ENCODE measurements at places on chromosomes 7 and 10. TPM values are rescaled to one million over a fixed set of nuclear protein-coding genes. Genes with fewer than 3 reads are reported as not detected.

HYAL4 gene
- not detected for total RNA-seq

CALCR gene
- not detected for total RNA-seq

ITIH5 gene
- total RNA-seq, result 3.0 TPM

ZNF239 gene
- total RNA-seq, result 6.8 TPM

SRI gene
- 80.6 TPM for total RNA-seq

ADAM12 gene
- 23.6 TPM for total RNA-seq

C7orf57 gene
- total RNA-seq, result not detected

TCAF1 gene
- 51.2 TPM for total RNA-seq

SORCS1 gene
- total RNA-seq, result 0.14 TPM

SKIDA1 gene
- total RNA-seq, result 0.28 TPM

DCLRE1C gene
- 7.9 TPM for total RNA-seq

LIPK gene
- not detected for total RNA-seq

GOLGA7B gene
- total RNA-seq, result not detected

SFXN2 gene
- total RNA-seq, result 4.3 TPM

PTF1A gene
- total RNA-seq, result not detected

BEND7 gene
- total RNA-seq, result 5.0 TPM

CYP2E1 gene
- 0.37 TPM for total RNA-seq

OR2A12 gene
- total RNA-seq, result not detected

SPDYE16 gene
- not detected for total RNA-seq

FAM200A gene
- total RNA-seq, result 5.5 TPM

POLR2J2 gene
- total RNA-seq, result 3.9 TPM

MRC1 gene
- under 0.01 TPM for total RNA-seq

H2BK1 gene
- total RNA-seq, result not detected

ZNF804B gene
- not detected for total RNA-seq

Measured in smooth muscle cell of bladder (primary cell).